ENCODE measurements at places on chromosomes 12 and 14.

DNA sequence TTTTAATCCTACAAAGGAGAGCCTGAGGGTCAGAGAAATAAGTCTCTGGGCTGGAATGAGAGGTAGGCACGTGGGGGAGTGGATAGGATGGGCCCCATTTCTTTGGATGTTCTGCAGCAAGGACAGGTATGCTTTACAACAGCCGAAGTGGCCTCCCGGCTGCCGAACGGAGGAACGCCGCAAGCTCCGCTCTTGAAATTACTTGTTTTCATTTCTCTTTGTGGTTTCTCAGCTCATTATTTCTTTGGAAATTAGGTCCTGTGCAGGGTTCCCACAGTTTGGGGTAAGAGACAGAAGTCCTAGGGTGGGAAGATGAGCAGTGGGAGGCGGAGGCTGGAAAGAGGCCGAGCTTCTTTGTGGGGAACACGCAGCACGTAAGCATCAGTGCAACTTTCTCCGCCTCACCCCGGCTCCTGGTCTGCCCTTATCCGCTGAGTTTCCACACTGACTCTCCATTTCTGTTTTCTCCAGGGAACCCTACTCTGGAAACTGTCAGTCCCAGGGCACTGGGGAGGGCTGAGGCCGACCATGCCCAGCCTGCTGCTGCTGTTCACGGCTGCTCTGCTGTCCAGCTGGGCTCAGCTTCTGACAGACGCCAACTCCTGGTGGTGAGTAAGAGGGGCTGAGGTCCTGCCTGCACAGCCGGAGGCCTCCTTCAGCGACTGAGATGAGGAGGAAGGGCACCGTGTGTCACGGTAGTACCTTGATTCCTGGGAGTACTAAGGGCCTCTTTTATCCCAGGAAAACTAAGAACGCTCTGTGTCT, 2.0 kb downstream of the WNT5B start:
- DNase-seq = no peak

DNA sequence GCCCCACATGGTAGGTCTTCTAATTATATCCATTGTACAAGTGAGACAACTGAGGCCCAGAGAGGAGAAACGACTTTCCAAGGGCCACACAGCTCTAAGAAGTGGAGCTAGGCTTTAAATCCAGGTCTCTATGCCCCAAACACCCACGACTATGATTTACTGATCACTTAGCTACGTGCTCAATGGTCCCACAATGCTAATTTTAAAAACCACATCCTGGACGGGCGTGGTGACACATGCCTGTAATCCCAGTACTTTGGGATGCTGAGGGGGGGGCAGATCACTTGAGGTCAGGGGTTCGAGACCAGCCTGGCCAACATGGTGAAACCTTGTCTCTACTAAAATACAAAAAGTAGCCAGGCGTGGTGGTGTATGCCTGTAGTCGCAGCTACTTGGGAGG, 8.4 kb upstream of the MLEC start:
- DNase-seq = no peak

- DNase-seq = no peak
Observed at GRCh38 chr12:113837528-113838296, 128.4 kb downstream of the RBM19 start.

DNA sequence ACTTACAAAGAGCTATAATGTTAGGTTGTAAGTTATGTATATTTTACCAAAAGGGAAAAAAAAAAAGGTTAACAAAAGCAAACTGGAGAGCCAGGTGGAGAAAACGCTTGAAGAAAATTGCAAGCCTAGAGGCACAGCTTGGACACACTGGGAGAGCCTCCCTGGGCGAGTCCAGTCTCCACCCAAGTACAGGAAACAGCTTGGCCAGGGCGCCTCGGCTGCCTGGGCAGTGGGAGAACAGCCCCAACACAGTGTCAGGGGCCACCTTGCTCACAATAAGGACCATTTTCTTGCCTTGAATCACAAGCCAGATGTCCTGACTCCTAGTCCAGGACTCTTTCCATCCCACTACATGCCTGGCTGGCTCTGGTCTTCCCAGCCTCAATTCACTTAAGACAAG, 33.3 kb downstream of the TTC7B start:
- DNase-seq = no peak

DNA sequence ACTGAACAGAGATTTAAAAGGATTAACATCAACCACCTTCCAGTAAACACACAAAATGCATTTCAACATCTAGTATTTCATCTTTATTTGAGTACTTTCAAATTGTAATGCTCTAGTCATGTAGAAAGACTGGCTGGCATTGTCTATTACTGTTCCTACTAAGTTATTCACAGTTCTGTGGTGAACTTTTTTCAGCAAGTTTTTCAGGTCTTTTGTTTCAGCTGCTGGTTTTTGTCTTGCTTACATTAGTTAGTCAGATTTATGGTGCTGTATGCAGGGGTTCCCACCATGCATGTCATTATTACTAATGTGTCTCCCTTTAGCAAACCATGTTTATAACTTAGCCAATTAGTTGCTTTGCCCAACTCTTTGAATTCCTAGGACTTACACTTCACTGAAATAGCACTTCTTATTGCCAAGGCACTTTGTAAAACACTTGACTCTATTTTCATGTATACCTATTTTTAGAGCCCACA, 253.4 kb upstream of the KITLG start:
- no peak for DNase-seq

DNA sequence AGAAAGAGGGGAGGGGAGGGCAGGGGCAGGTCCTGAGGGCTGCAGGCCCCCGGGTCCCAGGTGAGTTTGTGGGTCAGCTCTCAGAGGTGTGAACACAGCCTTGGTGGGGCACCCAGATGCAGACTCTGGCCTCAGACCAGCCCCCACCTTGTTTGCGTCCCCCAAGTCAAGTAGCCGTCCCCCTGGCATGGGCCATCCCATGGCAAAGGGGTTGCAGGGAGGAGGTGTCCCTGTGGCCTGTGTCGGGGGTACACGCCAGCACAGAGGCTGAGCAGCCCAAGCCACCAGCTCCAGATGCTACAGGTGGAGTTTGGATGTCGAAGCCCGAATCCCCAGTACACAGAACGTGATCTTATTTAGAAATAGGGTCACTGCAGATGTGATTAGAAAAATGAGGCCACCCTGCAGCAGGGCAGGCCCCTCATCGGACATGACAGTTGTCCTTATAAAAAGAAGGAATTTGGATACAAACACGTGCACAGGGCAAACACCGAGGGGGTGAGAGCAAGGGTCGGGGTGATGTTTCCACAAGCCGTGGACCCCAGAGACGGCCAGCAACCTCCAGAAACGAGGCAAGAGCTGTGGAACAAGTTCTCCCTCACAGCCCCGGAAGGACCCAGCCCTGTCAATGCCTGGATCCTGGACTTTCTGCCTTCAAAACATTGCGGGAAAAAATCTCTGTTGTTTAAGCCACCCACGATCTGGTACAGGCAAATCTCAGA, 141.2 kb upstream of the C14orf180 start:
- no peak for DNase-seq

- no peak for DNase-seq
Observed at GRCh38 chr12:132026061-132026795, 76.5 kb downstream of the EP400 start.

DNA sequence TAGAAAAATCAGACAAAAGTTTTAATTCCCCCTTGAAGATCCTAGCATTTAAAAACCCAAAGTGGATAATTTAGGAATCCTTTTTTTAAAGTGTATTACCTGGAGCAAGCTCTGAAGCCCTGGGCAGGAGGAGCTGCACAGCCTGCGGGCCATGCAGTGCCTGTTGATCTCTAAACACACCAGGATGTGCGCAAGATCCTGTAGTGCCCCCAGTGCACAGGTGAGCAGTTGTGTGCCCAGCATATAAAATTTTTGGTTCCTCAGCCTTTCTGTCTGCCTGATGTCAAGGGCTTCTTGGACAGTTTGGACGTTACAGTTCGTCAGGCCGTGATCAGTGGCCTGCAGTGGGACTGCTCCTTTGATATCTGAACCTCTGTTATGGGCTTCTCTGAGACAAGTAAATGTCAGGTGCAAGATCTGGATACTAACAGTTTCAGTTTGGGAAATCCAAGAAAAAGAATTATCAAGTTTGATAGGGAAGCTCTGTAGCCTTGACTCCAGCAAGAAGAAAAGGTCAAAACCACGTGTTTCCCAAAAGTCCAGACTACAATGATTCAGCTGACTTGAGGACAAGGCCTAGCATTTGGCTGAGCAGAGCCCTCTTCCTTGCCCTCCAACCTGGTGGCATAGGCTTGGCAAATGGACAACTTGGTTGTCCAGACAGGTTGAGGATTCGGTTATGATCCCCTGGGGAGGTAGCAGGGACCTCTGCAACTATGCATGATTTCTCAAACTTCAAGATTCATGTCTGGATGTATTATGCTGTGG, 1.0 kb downstream of the ATXN7L3B start:
- DNase-seq = no peak

GRCh38 chr14:73713803-73714655, at the start of gene PNMA1:
PNMA1 (minus strand) TSS chr14:73714384; CDS start chr14:73713639, 745 bp downstream.
- DNase-seq = peak; percentile 94

DNA sequence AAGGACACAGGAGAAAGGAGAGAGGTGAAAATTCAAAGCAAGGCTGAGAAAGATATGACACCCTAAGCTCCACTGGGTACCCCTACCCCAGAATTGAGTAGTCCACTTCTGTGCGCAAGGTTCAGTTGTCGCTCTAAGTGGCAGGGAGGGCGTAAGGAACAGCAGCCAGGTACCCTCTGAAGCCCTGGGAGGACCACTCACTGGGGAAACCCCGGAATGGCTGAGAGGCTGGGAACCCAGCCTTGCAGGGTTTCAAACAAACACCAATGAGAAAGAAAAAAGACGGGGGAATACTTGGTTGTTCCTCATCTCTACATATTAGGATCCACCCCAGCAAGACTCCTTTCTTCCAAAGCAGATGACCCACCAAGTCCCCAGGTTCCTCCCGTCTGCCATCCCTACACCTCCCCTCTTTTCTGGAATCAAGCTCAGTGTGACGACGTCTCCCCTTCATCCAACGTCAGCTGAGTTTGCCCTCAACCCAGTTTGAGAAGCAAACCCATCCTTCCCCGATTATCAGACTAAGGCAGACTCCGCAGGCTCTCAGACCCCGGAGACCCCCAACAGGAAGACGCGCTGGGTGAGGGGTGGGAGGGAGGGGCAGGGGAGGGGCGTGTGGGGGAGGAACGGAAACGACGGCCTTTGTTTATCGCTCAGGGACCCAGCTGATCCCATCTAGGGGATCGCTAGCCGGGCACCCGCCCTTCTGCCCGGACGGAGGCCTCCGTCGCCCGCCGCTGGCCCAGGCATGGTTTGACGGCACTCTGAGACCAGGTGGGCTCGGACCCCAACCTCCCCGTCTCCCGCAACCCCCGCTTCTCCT, 795 bp downstream of the LMBR1L start:
- DNase-seq = no peak

GRCh38 chr14:59583755-59584154, 7.1 kb upstream of the CCDC175 start:
- DNase-seq = no peak

DNA sequence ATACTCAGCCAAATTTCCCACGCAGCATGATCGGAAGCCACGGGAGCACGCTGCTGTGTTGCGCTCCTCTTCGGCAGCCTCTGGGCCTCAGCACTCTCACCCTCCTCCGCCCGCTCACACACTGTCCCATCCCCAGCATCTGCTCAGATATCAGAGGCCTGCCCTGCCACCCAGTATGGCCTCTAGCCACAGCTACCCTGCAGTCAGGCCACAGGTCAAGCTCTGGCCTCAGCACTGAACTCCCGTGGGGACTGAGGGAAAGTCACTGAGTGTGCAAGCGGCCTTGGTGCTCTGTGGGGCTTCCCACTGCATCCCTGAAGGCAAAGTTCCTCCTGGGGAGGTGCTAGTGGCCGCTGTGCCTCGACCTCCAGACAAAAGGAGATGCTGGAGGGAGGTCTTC, 2.0 kb downstream of the KRT77 start:
- no peak for DNase-seq

DNA sequence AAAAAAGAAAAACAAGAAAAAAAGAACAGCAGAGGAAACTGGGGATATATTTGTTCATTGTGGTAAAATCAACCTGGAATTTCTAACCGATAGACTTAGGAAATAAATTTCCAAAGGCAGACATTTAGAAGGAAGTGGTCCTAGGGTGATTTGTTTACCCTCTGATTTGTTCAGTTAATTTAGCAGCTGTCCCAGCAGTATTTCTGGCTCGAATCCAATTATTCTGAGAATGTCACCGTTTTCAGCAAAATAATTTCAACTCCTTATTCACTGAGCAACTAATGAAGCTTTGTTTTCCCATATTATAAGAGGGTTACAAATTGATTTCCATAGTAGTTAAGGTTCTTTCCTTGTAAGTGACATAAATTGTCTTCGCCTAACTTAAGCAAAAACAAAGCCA, 285.2 kb upstream of the SYT10 start:
- peak; percentile 45 for DNase-seq

DNA sequence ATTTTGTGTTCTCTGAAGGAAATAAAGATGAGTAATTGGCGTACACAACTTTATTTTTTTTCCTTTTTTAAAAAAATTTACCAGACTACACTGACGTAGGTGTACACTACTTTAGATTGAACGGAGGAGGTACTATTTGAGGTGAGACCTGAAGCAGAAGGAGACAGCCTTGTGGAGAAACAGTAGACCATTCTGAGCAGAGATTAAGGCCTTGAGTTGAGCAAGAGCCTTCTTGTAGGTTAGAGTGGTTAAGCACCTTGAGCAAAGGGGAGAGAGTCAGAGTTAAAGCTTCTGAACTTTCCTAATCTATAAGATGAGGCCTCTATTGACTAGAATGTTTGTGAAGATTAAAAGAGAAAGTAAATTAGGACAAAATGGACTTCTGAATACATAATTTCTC, 2.5 kb downstream of the LEMD3 start:
- DNase-seq = no peak

DNA sequence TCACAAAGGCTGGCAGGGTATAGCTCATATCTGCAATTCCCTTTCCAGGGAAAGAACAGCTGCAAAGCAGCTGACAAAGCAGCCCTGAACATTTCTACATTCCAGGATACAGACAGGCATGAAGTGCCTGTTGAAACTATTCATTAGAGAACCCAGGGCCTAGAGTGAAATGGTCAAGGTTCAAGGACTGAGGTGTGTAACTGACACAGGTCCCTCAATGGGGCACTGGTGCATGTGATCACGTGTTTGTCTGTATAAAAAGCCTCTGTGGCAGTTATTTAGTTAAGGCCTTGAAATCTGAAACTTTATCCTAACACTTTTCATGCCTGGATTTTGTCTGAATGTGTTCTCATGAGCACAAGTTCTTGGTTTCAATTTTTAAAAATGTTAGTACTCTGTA, 47.1 kb downstream of the GIT2 start:
- DNase-seq = no peak

DNA sequence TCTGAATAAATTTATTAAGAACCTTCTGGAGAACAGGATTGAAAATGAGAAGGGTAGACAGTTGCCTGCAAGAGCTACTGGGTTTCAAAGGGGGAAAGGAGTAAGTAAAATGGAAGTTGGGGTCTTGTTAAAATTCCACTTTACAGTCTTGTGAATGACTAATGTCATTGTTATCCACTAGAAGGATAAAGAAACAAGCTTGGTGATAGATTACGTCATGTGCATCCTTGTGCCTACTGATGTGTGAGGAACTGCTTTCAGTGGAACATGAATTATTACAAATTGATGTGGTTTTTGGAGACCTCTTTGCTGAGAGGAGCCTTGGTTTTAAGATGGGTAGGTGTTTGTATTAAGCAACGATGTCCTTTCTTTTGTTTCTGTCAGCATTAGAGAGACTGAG, 272.5 kb upstream of the PRICKLE1 start:
- DNase-seq = no peak

GRCh38 chr12:126385785-126386184, 1320.5 kb downstream of the AACS start:
- no peak for DNase-seq
